ENCODE measurements at places on chromosomes 12 and 14.

DNA sequence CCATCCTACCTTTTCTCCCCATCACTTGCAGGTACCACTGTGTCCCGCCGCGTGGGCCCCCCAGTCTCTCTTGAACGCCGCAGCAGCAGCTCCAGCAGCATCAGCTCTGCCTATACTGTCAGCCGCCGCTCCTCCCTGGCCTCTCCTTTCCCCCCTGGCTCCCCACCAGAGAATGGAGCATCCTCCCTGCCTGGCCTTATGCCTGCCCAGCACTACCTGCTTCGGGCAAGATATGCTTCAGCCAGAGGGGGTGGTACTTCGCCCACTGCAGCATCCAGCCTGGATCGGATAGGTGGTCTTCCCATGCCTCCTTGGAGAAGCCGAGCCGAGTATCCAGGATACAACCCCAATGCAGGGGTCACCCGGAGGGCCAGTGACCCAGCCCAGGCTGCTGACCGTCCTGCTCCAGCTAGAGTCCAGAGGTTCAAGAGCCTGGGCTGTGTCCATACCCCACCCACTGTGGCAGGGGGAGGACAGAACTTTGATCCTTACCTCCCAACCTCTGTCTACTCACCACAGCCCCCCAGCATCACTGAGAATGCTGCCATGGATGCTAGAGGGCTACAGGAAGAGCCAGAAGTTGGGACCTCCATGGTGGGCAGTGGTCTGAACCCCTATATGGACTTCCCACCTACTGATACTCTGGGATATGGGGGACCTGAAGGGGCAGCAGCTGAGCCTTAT is 9.2 kb downstream of the ARHGAP9 start:
- DNase-seq = no peak

DNA sequence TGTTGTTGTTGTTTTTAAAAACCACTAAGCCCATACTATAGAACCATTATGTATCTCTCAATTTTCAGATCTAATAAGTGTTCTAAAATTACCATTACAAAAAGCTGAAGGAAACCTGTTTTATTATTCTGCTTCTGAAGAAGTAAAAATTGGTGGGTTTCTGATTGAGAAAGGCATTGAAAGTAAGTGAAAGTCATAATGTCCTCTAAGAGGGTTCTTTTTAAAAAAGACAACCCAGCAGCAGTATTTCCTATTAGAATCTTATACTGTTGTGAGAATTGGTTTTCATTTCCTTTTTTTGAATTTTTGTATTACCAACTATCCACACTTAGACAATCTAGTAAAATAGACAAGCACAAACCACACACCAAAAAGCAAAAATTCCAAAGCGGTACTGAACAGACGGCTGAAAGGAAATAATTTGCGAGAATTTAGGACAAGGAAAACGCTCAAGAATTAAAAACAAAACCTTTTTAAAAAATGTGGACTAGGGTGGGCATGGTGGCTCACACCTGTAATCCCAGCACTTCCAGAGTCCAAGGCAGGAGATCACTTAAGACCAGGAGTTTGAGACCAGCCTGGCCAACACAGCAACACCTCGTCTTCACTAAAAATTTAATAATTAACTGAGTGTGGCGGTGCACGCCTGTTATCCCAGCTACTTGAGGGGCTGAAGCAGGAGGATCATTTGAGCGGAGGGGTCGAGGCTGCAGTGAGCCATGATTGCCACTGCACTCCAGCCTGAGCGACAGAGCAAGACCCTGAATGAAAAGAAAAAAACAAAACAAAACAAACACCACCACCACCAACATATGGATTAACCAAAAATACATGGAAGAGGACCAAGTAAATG is 66.7 kb upstream of the AP4S1 start:
- DNase-seq = no peak

GRCh38 chr14:76612654-76613053 is 148.6 kb upstream of the VASH1 start:
- DNase-seq = no peak

GRCh38 chr14:22794551-22794951 is 20.7 kb downstream of the SLC7A7 start:
- DNase-seq = no peak

- no peak for DNase-seq
Measured at GRCh38 chr12:1794440-1795090, 25.8 kb upstream of the LRTM2 start.

DNA sequence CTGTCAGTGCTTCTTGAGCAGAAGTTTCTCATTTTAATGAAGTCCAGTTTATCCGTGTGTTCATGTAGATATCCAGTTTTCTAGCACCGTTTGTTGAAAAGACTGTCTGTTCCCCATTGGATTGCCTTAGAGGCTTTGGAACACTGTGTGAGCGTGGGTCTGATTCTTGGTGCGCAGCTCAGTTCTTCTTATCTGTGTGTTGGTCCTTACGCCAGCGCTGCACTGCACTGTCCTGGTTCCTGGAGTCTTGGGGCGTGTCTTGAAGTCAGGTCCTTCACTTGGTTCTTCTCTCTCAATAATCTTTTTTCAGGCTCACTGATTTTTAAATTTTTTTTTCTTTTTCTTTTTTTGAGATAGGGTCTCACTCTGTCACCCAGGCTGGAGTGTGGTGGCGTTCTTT is 25.5 kb downstream of the EP400 start:
- DNase-seq = no peak

- no peak for DNase-seq
Measured at GRCh38 chr14:38001501-38001900, 206.2 kb upstream of the SSTR1 start.
